ENCODE measurements at places on chromosomes 11 and 22.

GRCh38 chr11:74871037-74871436, 77.9 kb downstream of the XRRA1 start:
- DNase-seq: no peak

GRCh38 chr22:28172892-28173670, 254.0 kb upstream of the PITPNB start:
- peak; percentile 15 for DNase-seq

DNA sequence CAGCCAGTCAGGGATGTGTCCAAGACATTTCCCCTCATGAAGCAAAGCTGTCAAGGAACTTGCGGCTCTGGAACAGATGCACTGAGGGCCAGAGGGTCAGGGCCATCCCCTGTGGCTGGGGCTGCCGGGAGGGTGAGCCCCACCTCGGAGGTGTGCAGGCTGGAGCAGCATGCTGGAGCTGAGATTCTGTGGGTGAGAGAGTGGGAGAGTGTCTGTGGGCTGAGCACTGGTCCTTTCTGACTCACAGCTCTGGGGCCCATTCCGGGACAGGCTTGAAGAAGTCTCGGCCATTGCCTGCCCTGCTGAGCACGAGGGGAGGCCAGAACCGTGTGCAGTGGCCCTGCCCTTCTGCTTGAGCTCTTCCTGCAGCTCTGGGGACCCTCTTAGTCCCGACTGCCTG, 2.1 kb downstream of the OMP start:
- DNase-seq: no peak

GRCh38 chr22:27518531-27519340, 282.8 kb downstream of the MN1 start:
- no peak for DNase-seq

DNA sequence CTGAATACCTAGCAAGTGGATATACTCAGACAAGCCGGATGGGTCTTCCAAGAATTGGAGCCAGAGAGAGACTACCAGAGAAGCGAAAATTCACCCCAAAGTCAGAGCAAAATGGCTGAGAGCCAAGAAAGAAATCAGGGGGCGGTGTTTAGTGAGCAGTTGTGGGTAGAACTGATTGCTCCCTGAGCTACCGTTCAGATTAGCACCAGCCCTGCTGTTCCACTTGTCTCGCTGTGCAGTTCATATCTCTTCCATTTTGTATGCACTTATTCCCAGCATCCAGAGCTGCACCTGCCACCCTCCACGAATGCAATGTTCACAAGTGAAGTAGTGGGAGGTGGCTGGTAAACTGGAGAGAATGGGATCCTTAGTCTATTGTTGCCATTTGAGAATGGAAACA, 25.5 kb downstream of the DRD2 start:
- no peak for DNase-seq

DNA sequence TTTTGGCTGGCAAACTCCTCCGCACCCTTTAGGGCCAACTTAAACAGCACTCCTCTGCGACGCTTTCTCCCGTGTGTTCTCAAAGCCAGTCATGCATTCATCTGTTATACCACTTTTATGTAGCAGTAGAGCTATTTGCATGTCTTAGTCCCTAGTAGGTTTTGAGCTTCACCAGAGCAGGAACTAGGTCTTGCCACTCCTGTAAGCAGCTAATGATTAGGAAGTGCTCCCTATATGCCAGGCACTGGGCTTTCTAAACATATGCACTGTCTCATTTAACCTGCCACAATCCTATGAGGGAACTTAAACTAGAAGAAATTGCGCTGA, 180.8 kb downstream of the DBX1 start:
- no peak for DNase-seq

DNA sequence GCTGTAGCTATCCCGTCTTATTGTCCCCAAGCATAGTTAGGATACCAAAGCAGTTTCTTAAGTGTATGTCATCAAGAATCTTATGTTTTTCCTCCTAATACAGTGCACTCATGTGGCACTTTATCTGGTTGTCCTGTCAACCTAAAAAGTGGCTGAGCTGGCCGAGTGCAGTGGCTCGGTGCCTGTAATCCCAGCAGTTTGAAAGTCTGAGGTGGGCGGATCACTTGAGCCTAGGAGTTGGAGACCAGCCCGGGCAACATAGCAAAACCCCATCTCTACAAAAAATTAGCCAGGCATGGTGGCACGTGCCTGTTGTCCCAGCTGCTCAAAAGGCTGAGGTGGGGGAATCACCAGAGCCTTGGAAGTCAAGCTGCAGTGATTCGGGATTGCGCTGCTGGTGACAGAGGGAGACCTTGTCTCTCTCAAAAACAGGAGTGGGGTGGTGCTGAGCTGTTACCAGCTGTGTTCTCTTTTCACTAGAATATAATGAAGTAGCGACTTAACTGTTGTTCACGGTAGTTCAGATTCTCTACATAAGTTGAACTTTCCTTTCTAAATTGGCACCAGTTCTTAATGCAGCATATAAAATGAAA, 48.1 kb downstream of the EP300 start:
- no peak for DNase-seq

DNA sequence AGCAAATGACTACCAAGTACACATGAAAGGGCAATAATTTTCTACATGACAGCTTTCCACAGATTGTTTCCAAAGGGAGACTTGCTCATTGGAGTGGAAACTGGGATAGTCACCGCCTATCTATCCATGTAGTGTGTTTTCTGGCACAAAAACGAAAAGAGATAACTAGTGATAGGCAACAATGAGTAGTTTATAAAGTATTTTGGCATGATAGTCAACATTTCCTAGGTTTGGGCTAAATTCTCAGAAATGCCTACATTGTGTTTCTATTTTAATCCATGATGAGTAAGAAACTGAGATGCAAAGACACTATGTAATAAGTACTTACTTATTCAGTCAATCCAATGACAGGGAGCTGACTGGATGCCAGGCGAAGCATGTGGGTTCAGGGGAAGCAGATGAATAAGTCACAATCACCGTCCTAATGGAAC, 1129.1 kb downstream of the DLG2 start:
- no peak for DNase-seq

DNA sequence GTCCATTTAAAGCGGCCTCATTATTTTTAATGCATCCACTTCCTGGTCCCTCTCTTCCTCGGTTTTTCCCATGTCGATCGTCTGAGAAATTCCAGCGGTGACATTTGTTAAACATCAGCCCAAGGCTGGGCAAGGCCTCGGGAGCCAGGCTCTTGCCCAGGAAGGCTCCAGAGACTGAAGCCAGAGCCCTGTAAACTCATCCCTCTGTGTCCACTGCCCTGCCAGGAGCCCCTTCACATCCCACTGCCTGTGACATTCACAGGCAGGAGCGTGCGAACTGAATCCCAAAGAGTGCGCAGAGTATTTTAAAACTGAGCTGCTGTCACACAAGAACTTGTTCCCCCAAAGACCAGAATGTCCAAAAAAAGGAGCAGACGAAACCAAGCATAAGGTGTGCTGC, 56.5 kb upstream of the ANO1 start:
- DNase-seq: no peak

- DNase-seq: no peak
Observed at GRCh38 chr11:100010393-100010792, 676.7 kb upstream of the ARHGAP42 start.

- DNase-seq: no peak
Observed at GRCh38 chr11:63813563-63814382, 517 bp downstream of the SPINDOC start.

DNA sequence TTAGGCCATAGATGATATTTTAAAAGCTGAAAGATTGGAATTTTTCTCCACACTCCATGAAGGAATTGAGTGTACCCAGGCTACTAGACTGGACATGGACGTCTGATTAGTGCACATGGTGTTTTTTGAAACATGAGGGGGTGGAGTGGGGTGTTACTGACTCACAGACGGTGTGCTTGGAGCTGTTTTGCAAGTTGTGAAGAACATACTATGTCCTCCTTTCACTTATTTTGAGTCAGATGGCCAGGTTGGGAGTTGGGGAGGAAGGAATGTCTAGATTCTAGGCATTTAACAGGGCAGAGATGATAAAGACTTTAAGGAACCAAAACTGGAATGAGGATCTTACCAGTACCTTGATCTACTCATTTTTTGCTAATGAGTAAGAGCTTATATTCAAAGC, 158.1 kb upstream of the MTNR1B start:
- DNase-seq: no peak

DNA sequence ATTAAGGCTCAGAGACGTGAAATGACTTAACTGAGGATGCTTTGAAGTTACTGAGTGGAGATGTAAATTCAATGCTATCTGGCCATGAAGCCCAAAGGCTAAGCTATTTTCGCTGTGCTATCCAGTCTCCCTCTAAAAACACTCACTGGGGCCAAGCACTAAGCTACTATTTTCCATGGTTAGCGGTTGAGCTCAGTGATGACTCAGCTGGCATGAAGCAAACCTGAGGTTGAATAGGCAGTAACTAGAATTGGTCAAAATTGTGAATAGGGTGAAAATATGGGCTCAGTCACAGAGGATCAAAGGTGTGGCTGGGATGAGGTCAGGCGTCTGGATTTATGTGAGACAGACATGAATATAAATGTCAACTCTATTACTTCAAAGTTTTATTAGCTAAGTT, 564.2 kb upstream of the KIRREL3 start:
- no peak for DNase-seq

DNA sequence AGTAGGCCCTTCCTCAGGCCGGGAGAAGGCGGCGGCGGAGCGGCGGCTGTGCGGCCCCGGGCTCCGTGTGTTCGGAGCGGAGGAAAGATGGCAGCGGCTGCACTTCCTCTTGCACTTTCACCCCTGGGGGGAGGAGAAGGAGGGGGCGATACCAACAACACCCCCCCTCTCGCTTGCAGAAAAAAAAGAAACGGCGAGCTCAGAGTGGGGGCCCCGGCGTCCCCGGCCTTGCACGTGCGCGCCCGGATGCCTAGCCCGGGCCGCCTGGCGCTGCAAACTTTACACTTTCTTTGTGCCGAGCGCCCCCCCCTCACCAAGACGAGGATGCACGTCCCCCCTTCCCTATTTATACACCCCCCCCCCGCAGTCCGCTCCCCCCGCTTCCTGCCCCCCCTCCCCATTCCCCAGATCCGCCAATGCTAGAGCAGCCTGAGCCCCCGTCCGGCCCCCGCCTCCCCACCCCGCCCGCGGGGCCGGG, at the start of gene PATZ1:
PATZ1 (minus strand) TSS at position 92 of the 478 bp plus-strand sequence. CDS start 744 bp downstream, outside the sequence.
- no peak for DNase-seq

- no peak for DNase-seq
Observed at GRCh38 chr11:115459563-115459962, 44.7 kb downstream of the CADM1 start.

DNA sequence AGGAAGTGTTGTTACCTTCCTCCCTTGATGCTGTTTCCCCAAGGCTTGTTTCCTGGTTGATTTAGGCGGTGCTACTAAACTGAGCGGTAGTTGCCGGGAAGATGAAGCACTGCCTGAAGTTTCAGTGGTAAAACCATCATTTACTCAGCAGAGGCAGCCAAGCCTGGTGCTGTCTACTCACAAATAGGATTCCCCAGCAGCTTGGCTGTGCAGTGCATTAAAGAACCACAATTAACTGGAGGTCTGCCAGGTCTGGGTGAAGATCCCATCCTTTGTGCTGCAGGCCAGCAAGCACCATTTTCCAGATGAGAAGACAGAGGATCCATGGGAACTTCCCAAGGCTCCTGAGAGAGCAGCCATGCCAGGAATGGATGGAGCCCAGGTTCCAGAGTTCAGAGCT, 231.9 kb upstream of the E2F8 start:
- DNase-seq: no peak

DNA sequence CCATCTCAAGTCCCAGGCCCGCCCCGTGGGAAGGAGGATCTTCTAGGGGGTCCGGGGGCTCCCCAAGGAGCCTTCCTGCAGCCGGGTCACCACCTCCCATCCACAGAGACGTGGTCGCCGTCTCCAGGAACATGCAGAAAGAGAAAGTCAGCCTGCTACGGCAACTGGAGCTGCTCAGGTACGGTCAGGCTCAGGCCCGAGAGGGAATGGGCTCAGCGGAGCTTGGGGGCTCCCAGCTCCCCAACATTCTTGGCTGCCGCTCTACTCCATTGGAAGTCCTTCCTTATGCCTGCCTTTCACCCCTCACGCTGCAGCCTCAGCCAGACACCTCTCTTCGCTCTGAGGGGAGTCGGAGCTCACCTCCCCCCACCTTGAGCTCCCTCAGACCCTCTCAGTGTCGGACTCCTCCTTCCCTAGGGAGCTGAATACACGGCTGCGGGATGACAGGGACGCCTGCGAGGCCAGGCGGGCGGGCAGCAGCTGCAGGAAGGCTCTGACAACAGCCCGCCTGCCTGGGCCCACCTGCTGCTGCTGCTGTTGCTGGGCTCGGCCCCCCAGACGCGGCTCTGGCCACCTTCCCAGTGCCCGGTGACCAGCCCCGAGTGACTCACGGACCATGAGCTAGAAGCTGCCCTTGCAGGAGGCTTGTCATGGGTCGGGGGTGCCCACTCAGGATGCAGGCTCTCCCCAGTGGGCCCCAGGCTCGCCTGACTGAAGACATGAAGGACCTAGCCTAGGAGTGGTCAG, 1.5 kb upstream of the CD151 start:
- no peak for DNase-seq

- DNase-seq: no peak
Observed at GRCh38 chr22:46964773-46965550, 202.5 kb downstream of the TBC1D22A start.

DNA sequence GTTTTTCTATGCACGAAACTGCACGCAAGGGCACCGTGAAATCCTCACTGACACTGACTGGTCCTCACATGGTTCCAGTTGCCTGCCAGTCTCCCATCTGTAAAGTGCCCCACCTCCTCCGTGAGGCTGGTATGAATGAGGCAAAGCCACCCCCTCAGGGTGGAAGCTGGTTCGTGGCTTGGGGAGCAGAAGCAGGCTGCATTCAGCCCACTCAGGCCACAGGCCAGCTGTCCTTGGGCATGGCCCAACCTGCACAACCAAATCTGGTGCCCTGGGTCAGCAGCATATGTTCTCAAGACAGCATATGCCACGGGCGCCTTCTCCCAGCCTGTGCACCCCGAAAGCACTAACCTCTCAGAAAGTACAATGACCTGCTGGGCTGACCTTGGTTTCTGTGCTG, 29.3 kb downstream of the SERPINH1 start:
- DNase-seq: no peak

- DNase-seq: peak; percentile 6
Observed at GRCh38 chr11:94519478-94520084, 7.3 kb downstream of the C11orf97 start.

DNA sequence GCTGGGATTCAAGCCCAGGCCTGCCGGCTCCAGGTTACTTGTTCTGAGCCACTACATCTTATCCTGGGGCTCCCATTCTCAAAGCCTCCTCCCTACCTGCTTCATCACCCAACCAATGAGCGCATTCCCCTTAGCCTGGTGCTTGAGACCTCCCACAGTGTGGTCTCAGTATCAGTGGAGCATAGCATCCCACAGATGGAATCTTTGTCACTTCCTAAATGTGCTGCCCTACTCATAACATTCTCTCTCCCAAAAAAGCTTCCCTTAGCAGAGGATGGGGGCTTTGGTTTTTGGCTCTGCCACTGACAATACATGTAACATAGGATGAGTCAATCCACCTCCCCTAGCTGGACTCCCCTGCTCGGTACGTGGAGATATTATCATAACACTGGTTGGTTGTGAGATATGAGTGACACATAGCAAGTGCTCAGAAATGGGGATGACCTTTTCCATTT, 28.8 kb downstream of the TEAD1 start:
- DNase-seq: no peak
